ENCODE measurements at places on chromosomes 4 and X.

GRCh38 chr4:152385551-152385950 is 150.3 kb downstream of the FBXW7 start:
- DNase-seq = no peak

DNA sequence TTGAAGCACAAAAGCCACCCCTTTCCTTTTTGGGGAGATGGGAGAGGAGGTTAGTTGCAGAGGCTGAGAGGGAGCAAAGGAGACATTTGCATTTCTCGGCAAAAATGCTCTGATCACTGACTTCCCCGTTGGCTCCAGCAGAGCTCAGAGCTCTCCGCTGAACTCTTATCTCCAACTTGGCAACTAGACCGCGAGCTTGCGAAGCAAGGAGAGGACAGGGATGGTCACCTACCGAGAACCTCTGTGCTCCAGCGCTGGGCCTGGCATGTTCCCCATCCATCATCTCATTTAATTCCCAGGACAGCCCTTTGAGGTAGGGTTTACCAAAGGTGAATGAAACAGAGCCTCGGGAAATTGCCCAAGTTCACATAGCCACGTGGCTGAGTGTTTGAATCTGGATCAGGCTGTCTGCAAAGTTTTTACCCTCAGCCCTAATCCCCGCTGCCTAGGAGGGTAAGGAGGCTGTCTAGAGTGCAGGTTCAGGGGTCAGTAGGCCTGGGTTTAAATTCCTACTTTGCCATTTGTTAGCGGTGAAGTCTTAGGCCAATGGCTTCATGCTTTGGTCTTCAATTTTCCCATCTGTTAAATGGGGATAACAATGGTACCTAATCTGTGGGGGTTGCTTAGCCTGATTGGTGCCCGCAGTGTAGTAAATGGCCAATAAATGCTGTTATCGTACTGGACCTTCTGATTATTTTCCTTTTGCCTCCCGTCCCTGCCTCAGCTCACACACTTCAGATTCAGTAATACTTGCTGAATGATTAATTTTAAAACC is 3.8 kb upstream of the CITED1 start:
- no peak for DNase-seq

DNA sequence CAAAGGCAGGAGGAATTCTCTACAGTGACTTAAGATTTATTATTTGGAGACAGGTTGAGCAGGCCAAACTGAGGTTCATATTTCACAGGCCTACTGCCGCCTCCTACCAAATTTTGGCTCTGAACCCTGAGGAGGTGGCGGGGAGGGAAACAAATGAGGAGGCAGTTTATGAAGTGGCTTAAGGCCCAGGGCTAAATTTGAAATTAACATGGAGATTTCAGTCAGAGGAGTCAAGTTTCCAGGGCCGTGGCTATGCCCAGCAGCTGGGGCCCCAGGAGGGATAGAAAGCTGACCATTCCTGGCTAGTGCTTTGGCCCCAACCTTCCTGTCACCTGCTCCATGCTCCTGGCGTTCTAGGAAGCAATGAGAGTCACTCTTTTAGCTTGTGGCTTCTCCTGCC is 73.4 kb upstream of the ARHGAP36 start:
- no peak for DNase-seq

GRCh38 chr4:2823301-2823670 is 20.4 kb upstream of the ADD1 start:
- no peak for DNase-seq

DNA sequence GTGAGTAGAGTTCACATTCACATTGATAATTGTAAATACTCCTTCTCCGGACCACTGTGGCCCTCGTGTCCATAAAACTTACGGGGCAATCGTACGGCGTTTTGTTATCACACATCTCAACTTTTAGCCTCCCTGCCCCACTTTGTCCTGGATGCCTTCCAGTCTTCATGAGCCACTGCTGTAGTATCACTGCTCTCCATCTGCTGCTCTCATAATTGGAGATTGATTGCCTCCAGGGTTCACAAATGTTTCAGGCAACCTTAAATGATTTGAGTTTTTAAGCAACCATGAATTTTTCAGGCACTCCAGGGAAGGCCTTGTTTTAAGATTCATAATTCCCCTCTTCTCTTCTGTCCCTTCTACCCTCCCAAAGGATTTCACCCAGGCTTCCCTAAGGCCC is 28.4 kb downstream of the ALPK1 start:
- DNase-seq = no peak

DNA sequence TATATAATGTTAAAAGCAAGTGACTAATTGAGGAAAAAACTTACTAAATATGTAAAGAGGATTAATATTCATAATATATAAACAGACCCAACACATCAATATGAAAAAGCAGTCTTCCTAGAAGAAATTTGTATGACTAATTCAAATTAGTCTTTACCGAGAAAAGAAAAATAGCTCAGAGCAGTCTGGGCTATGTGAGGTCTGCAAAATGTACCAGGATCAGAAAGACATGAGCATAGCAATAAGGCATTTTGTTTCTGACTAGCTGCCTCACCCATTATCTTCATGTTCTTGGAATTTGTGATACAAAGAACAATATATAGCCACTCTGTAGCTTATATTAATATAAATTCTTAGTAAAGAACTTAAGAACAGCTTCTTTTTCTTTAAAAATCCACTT is 13.7 kb upstream of the TMPRSS11B start:
- DNase-seq = no peak

- no peak for DNase-seq
Measured at GRCh38 chrX:109997786-109998452, 5.0 kb upstream of the TMEM164 start.

DNA sequence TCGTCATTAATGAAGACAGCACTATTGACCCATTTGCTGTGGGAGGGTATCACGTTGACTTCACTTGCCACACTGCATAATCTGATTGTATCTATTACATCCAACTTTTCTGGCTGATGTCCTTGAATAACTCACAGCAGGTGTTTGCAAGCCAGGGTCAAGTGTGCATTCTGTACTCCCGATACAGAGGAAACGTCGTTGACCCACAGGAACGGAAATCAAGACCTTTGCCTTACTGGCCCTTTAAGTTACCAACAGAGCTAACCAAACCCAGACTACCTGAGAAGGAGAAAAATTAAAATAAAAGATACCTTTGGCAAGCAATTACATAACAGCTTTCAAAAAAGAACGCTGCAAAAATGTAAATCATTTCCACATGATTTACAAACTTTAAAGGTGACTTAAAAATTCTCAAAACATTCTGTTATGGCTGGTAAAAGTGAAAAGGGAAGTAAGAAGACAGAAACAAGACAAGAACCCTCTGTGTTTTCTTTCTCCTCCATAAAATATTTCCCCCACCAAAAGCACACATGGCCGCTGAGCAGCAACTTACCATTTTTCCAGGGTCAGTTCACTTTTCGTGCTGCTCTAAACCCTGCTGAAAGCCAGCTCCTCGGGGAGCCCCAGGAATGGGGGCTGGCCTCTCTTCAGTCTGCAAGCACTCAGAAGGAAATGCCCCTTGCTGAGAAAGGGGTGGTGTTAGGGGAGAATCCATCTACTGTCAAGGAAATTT is 6.5 kb upstream of the SHISA3 start:
- DNase-seq = no peak

DNA sequence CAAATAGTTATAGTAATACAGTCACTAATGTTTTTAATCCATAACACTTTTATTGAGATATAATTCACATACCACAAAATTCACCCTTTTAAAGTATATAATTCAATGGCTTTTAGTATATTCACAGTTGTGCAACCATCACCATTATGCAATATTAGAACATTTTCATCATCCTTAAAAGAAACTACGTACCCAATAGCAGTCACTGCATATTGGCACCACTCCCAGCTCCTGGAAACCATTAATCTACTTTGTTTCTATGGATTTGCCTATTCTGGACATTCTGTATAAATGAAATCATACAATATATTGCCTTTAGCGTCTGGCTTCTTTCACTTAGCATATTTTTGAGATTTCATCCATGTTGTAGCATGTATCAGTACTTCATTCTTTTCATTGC is 99.3 kb downstream of the AMMECR1 start:
- no peak for DNase-seq

DNA sequence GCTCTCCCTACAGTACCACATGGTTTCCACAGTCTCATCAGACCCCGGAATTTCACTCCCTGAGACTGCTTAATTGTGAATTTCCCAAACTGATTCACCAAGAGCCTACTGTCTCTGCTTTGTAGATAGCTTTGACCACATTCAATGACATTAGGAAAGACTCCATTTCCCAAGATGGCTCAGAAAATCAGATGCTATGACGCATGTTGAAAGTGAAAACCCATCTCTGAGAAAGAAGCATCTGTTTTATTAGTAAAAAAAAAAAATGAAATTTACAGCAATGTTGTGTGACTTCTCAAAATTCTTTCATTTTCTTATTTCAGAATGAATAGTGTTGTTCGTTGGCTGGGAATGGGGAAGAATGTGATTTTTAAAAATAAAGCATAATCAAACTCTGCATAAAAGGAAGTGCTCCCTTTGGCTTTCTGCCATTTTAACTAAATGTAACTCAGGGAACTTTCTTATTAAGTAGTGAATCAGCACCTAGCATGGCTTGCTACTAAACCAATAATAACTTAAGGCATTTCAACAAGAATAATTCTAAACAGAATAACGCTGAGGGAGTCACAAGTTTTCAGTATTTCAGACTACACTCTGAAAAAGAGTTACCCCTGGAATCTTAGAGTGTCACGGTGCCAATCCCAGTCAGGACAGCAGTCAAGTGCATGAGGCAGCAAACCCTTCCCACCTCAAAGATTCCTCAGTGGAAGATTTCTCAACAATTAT is 97.4 kb upstream of the MYOZ2 start:
- no peak for DNase-seq

DNA sequence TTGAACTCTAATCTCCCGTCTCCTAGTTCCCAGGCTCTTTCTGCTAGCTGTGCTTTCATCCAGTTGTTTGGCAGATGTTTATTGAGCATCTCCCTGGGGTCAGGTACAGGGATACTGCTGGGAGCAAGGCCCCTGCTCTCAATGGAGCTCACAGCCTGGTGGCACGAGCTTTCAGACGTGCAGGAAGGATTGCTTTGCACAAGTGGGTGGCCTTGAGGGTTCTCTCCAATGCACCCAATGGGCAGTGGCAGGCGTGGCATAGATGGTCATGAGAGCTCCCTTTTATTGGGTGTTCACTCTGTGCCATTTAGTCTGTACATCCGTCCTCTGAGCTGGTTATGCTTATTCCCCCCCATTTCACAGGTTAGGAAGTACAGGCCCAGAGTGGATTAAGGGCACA is 235.2 kb downstream of the EVC2 start:
- no peak for DNase-seq
